ENCODE measurements at places on chromosomes 5 and 9. TPM values are rescaled to one million over a fixed set of nuclear protein-coding genes. Genes with fewer than 3 reads are reported as not detected.

C9orf43 gene
- 1.2 TPM for total RNA-seq

GZMA gene
- not detected for total RNA-seq

IL31RA gene
- total RNA-seq = 1.6 TPM

FOXD4L5 gene
- total RNA-seq = not detected

EMB gene
- total RNA-seq = 0.10 TPM

SLC25A2 gene
- 0.48 TPM for total RNA-seq

ANKDD1B gene
- total RNA-seq = 0.33 TPM

All from vein endothelial cell (primary cell).